ENCODE measurements at places on chromosomes 12 and 14.

DNA sequence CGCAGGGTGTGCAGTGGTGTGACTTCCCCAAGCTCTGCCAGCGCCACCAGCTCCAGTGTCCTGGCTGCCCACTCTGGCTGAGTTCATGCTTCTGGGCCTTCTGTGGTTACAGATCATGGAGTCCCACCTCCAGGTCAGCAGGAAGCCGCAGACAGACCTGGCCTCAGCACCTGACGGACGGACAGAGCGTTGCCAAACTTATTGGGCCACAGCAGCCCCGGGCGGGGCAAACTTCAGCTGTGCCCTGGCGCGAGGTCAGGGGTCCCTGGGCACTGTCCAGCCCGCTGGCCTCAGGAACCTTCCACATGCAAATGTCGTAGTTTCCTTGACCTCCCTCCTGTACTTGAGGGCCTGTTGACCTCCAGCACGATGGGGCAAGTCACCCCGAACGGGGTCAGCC lies 11.2 kb downstream of the GPR132 start:
- no peak for DNase-seq

DNA sequence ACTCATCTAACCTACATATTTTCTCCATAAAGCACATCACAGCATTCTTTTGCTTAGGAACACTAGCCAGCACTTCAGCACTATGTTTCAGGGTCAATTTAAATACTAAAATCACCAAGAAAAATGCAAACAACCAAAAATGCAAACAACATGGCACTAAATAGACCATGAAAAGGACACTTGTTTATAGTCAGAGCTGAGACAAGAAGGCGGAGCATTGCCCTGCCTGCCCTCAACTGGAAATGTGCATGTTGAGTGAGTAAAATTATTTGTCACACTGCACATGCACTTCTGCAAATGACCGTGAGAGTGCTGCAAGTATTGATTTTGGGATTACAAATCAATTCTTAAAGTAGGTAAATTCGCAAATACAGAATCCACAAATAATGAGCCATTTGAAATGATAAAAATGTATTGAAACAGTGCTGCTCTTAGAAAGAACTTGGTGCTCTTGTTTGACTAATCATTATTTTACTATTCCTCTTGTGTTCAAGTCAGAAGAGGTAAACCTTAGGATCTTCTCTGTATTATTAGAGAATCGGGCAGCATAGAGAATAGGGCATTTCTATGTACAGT lies 34.8 kb downstream of the CFAP251 start:
- DNase-seq, result no peak

DNA sequence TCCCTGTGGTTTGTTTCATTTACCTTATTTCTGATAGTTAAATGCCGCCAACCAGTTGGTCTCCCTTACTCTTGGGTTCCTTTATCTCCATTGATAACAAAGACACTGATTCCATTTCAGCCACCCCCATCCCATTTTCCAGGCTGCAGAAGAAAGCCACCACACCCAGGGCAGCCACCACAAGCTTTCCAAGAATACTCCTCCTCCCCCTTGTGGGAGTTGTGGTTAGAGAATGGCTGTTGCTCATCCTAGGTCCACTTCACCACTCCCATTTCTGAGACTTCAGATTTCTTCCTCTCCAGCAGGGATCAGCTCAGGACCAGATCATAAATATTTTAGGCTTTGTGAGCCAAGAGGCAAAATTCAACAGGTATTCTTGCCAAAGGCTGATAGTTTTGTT lies 73.9 kb downstream of the ANO4 start:
- DNase-seq, result no peak

- DNase-seq, result no peak
These were observed 79.7 kb downstream of the PAPOLA start for GRCh38 chr14:96581902-96582301.

DNA sequence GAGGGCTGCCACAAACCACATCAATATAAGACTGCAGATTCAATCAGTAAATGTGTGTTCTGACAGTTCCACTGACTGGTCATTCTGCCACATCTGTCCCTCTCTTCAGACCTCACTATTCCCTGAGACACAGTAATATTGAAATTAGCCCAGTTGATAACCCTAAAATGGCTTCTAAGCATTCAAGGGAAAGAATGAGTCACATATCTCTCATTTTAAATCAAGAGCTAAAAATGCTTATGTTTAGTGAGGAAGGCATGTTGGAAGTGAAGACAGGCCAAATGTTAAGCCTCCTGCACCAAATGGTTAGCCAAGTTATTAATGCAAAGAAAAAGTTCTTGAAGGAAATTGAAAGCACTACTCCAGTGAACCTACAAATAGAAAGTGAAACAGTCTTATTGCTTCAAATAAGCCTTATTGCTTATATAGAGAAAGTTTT lies 24.5 kb upstream of the KIF21A start:
- peak; percentile 79 for DNase-seq

DNA sequence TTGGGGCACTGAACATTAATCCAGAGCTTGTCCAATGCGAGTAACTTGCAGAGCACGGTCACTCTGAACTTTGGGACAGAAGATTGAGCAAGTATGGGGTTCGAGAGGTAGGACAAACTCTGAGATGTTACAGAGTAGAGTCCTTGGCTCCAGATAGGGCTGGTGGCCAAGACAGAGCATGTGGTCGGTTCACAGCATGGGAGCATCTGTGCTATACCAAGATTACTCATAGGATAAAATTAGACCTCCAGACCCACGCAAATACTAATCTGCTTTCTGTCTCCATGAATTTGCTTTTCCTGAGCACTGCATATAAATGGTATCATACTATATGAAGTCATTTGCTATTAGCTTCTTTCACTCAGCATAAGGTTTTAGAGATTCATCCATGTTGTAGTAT lies 93.4 kb upstream of the TBX5 start:
- no peak for DNase-seq

DNA sequence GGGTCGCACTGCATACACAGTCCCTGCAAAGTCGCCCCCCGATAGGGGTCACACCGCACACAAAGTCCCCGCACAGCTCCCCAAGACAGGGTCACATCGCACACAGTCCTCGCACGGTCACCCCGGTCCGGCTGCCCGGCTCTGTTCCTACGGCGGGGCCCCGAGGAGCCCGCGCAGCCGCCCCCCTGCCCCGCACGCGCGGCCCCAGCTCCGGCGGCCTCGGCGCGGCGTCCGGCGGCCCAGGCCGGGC lies 300 bp downstream of the SSH1 start:
- DNase-seq, result no peak

DNA sequence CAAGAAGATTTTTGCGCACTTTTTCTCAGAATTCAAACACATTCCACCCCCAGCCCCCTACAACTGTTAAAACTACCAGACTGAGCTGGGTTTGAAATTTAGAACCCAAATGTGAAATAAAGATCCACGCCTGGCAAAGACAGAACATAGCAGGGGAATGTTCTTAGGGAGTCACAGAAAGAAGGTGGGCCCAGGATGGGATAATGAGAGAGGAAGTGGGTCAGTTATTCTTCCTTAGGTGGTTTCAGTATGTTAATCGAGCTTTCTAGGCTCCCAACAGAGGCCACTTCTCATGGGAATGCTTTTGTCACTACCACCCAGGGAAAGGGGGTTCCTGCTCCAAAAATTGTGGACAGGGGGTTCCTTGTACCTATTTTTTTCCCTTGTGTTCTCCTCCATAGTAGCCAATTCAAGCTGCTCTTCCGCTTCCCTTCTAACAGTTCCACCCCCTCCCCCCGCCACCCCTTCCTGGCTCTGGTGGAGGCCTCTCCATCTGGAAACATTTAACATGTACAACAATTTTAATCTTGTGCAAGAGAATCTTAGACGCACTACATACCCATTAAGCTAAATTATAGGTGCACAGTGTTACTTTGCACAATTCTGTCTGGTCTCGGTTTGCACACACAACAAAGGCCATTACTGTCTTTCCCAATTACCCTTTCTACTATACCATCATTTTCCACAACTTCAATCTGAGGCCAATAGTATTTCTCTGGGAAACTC lies 218.1 kb downstream of the MON2 start:
- DNase-seq, result no peak

DNA sequence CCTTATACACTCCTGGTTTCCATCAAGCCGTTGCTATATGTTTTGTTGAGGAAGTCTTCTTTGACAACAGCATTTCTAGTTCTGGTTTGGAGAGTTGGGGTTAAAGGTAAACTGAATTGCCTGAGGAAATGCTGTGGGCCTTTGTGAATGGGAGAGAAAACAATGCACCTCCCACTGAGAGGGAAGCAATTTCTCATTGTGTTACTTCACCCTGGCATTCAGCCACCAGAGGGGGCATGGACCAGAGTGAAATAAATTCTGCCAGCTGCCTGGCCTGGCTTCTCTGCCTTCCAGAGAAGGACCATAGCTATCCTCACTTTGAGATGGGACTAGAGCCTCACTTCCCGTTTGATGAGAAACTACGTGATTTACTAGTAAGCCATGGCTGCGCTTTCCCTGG lies 475.3 kb downstream of the EGLN3 start:
- peak; percentile 12 for DNase-seq

GRCh38 chr12:15851045-15851620 lies 31.1 kb upstream of the STRAP start:
- no peak for DNase-seq

GRCh38 chr12:42757624-42758119 lies 168.1 kb upstream of the PRICKLE1 start:
- DNase-seq, result no peak

DNA sequence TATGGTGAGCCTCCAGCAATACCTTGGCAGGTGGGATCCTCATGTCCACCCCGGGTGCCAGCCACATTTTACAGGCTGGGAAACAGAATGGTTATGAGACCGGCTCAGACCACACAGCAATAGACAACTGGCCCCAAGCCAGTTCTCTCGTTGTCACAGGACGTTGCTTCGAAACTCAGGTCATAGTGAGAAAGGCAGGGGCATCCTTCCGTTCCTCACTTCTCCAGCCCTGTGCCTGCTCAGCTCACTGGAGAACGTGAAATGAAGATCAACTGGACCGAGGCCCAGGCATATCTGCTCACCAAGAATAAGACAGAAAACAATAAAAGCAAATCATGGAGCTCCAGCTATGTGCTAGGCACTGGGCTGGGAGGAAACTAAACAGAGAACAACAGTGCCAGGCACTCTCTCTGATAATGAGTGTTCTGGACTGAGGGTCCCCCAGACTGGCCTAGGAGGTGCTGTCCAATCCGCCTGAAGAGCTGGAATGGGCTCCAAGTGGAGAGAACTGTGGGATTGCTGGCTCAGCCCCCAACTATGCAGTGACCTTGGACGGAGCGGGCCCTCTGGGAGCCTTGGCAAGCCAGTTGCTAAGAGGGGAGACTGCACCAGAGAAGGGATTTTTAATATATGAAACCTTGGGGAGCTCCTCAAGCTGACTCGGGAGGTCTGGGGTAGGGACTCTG lies 18.8 kb upstream of the FAIM2 start:
- DNase-seq, result no peak

DNA sequence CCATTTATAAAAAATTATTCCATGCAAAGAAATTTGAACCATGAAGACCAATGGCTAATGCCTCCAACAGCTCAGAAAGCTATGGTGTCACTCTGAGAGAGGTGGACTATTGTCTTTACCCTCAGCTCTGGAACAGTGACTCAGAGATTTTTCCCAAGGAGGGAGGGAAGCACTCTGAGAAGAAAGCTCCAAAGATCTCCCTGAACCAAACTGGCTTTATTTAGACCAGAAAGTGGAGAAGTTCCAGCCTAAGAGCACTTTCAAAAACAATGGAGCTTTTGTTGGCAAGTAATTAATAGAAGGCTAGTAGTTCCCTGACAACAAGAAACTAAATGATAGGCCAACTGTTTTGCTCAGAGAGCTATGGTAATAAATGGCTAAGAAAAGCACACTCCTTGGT lies 599.9 kb upstream of the MDGA2 start:
- DNase-seq, result no peak

DNA sequence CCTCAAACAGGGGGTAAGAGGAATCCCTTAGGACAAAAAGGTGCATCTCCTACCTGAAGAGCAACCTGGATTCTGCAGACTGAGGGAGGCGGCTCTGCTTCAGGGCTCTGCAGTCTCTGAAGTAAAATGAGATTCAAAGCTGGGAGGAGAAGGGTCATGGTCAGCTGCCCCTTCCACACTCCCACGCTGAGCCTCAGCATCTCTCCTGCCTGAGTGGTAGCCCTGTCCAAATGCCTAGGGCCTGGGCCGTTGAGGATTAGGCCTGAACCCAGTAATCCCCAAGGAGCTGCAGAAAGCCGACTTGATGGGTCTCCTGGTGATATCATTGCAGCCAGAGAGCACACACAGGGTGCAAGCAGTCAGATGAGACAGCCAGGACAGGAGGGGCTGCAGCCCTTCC lies 18.9 kb downstream of the PHLDA1 start:
- no peak for DNase-seq

DNA sequence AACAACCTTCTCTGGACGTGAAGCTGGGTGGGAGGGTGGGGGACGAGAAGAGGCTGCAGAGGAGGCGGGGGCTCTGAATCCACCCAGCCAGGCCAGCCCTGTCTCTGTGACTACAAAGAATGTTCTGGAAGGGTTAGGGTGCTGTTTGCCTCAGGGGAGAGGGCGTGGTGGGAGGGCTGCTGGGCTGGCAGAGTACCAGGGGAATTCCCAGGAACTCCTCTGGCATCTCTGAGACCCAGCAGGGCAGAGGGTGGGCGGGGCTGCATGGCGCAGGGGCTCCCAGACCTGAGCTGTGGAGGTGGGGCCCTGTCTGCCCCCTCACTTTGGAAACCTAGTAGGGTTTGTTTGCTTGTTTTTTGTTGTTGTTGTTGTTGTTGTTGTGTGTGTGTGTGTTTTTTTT lies 45.5 kb upstream of the FZD10 start:
- DNase-seq, result no peak

Data from activated CD4-positive, alpha-beta T cell treated with anti-CD3 and anti-CD28 coated beads, Interleukin-2, amount 50 U/mL, for 16 hours (primary cell).